ENCODE measurements at places on chromosomes 2 and 18.

- DNase-seq, result no peak
These were observed 14.4 kb downstream of the PPP1CB start for GRCh38 chr2:28766070-28766469.

GRCh38 chr2:641164-641871 lies 35.9 kb downstream of the TMEM18 start:
- DNase-seq, result no peak

- no peak for DNase-seq
These were observed 410.7 kb upstream of the TNP1 start for GRCh38 chr2:217270485-217271121.

DNA sequence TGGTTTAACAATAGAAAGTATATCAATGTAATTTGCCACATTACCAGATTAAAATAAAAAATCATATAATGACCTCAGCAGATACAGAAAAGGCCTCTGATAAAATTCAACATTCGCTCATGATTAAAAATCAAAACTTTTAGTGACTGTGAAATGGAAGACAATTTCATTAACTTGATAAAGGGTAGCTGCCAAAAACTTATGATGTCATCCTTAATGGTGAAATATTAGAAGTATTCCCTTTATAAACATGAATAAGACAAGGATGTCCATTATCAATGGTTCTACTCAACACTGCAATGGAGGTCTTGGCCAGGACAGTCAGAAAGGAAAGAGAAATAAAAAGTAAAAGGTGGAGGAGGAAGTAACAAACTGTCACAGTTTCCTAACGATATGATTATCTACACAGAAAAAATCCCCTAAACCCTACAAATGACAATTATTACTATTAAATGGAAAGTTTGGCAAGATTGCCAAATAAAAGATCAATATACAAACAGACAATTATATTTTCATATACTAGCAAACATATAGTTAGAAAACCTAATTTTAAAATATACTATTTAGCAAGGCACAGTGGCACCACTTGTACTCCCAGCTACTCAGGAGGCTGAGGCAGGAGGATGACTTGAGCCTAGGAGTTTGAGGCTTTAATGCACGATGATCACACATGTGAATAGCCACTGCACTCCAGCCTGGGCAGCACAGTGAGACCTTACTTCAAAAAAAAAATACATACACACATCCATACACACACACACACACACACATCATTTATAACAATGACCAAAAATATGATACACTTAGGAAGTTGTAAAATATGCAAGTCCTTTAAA lies 12.8 kb downstream of the METTL8 start:
- DNase-seq, result no peak

DNA sequence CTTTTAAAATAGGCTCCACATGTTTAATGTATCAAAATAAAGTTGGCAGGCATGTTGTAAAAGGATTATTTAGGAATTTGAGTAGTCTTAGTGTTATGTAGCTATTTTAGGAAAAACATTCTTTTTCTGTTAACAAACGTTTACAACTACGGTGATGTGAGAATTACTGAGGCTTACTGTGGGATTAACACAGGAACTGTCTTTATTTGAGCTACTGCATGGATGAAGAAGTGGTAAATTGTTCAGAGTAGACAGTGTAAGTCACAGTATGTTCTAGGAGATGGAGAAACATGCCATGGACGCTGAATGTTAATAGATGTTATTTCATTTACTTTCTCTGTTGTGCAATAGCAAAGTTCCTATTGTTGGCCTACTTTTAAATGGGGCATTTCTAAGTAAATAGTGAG lies 1.6 kb downstream of the PPM1B start:
- DNase-seq, result no peak

DNA sequence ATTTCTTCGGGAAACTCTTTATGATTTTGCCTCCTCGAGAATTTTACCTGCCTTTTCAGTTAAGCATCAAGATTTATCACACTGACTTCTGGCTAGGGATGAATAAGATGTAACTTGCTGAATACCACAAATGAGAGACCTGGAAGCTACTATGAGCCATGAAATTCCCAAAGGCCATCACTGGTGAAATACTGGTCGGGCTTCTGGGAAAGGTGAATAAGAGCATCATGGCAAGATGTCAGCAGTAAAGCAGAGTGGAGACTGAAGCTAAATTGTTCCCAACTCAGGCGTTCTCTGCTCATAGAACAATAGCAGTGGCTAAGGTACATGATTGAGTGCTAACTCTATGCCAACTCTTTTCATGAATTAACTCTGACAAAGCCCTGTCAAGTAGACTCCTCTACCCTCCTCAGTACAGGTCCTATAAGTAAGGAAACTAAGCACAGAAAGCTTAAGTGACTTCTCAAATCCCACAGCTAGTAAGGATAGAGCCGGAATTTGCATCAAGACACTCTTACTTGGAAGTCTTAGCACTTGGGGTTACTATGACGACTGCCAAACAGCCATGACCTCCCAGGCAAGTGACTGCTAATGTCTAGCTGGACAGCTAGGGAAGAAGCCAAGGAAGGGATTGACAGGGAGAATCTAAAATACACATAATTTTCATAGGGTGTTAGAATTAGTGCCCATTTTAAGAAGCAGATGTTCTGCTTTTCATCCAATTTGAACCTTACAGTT lies 22.7 kb upstream of the DSC3 start:
- no peak for DNase-seq

DNA sequence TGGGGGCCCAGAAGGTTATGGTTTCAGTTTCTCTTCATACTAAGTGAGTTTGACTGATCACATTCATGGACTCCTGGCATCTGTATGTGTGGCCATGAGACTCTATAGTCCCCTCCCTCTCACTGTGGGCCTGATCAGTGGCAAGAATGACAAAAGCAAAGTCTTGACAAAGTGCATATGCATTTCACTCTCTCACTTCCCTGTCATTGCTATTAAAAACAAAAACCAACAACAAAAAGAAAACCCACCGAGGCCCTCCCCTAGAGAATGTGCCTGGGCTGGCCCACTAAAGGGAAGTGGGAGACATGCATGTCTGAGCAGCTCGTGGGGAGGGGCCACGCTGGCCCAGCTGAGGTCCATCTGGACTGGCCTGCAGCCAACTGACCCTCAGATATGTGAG lies 600.1 kb upstream of the RAB6C start:
- DNase-seq, result no peak

- DNase-seq, result no peak
These were observed 638.1 kb downstream of the ERBB4 start for GRCh38 chr2:211900518-211900917.
